ENCODE measurements at places on chromosomes 1 and 21.
A peak's percentile ranks its signal among the peaks of the same experiment; 100 is the strongest.

- DNase-seq, result peak; percentile 12
These were observed 200.0 kb downstream of the KCNK2 start for GRCh38 chr1:215282557-215282956.

GRCh38 chr1:75937034-75937433, 4.8 kb upstream of the ASB17 start:
- DNase-seq, result no peak

DNA sequence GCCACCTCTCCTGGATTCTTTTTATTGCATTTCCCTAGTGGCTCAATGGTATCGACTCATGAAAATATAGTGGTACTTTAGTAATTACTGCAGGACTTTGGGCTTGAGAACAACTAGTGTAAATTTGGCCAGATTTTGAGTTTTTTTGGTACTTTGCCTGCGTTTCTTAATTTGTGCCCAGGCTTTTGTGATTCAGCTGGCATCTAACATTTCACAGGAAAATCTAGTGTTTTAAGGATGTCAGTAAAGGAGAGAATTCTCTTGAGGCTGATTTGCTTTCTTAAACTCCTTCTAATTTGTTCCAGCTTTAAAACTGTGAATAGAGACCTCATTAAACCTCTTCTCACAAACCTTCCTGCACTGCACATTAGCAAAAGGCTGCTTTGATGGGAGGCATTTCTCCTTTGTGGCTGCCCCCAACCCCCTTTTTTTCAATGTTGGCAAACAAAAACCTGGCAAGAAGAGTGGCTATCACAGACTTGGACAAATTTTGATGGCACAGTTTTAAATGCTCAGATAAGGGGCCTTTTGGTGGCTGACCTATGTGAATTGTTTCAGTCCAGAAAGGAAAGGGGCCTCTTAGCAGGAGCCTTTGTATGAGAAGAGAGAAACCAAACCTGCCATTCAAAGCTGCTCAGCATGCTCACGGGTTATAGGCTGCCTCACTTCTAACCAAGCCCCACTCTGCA, 113.4 kb upstream of the RAVER2 start:
- DNase-seq, result no peak

GRCh38 chr1:39898191-39898590, 3.5 kb downstream of the MYCL start:
- DNase-seq, result no peak

GRCh38 chr21:44681861-44682579, at the start of gene KRTAP12-1:
Gene KRTAP12-1, minus strand, starts transcription at chr21:44682163. Its CDS starts 40 bp downstream, at chr21:44682123.
- no peak for DNase-seq

- no peak for DNase-seq
These were observed 1125.7 kb downstream of the BRINP3 start for GRCh38 chr1:189351960-189352359.

DNA sequence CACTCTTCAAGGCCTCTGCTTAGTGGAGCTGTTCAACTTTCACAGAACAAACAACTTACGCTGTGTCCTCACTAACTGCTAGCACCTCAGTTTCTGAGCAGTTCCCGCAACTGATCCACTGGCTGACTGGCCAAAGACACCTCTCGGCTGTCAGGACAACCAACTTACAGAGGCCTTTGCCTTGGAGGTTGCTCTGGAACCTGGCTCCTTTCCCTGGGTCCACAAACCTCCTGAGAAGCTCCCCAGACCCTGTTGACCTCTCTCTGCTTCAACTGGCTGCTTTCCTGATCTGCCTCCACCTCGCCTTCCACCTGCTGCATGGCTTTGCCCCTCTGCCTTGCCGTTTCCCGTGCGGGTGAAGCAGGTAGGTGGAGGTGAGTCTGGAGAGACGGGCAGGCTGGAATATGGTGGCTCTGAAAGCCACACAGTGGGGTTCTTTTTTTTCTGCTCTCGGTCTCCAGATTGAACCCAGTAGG, 13.0 kb downstream of the BTBD19 start:
- DNase-seq, result no peak

DNA sequence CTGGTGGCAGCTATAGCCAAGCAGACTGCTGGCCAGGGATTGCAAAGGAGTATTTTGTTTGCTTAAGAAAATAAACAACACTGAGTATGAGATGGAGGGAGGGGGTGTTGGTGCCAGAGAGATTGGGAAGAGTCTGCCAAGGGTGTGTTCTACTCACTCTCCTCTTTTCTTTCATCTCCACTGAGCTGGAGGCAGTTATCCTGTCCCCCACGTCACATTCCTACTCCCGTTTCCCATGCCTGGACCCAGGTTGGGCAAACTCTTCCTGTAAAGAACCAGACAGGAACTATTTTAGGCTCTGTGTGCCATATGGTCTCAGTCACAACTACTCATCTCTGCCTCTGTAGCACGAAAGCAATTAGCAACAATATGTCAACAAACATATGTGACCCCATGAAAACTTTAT, 1.4 kb upstream of the IL24 start:
- peak; percentile 62 for DNase-seq

DNA sequence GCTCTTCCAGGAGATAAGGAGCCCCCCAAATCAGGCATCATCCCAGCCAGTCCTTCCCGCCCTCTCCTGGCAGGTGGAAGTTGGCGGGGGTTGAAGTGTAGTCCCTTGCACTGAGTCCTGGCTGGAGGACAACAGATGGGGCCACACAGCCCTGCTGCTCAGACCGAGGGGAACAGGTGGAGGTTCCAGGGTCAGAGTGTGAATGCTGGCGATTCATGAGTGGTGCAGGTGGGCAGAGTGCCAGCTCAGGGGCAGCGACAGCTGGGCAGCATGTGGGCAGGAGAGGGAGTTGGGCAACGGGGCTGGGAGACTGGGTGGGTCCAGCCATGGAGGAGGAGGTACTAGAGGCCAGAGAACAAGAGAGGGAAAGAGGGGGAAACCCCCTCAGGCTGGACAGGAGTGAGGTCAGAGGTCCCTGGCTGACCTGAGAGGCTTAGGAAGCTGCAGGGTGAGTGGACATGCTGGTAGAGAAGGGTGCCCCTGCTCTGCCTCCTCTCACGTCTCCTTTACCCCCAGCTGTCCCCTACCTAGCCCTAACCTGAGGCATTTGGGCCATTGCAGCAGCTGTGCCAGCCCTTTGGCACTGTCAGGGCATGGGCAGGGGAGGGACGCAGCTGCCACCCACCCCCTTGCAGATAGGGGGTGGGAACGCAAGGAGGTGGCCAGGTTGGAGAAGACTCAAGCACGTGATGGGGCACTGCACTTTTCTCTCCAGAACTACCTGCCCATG, 11.3 kb upstream of the ADORA1 start:
- DNase-seq, result no peak

DNA sequence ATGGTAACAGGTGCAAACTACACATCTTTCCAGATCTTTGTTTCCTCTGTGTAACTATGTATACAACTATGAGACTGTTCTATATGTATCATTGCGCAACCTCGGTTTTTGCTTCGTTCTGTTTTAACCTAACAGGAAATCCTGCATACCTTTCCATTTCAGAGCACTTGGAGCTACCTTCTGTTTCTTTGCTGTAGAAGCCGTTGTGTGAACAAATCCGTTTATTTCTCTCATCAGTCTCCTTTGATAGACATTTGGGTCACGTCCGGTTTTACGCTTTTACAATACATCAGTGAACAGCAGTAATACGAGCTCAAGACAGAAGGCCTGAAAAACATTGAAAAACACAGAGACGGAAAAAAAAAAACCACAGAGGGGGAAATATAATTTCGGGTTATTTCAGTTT, 10.5 kb downstream of the ATP5IF1 start:
- DNase-seq, result no peak

GRCh38 chr1:85494904-85495266, 29.9 kb upstream of the DDAH1 start:
- no peak for DNase-seq

DNA sequence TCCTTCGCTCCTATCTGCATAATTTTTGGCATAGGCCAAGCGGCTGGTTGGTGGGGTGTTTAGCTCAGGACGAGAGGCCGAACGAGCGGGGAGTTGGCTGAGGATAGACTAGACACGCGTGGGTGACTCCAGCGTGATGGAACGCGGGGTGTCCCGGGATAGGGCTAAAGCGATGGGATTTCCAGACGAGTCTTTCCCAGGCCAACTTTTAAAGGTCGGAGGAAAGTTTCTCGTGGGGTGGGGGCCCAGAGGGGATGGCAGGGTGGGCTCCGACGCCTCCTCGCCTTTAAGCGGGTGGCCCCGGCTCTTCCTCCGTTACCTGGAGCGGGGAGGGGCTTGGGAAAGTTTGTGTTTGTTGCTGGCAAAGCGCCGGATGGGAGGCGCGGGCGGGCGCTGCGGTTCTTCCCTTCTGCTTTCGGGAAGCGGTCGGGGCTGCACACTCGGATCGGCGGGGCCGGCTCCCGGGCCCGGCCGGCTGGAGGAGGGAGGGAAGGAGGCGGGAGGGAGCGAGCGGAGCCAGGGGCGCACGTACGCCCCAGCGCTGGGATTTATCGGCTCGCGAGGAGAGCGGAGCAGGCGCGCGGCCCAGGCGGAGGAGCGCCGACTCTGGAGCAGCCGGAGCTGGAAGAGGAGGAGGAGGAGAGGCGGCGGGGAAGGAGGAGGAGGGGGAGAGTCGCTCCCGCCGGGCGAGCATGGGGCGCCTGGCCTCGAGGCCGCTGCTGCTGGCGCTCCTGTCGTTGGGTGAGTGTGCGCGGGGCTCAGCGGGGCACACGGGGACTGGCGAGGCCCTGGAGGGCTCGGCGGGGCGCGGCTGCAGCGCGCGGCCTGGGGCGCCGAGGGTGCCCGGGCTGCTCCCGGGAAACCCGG, at the start of gene PTGFRN:
PTGFRN (plus strand) TSS at position 405 of the 867 bp plus-strand sequence; CDS start at position 693, 288 bp downstream.
- DNase-seq, result peak; percentile 50

DNA sequence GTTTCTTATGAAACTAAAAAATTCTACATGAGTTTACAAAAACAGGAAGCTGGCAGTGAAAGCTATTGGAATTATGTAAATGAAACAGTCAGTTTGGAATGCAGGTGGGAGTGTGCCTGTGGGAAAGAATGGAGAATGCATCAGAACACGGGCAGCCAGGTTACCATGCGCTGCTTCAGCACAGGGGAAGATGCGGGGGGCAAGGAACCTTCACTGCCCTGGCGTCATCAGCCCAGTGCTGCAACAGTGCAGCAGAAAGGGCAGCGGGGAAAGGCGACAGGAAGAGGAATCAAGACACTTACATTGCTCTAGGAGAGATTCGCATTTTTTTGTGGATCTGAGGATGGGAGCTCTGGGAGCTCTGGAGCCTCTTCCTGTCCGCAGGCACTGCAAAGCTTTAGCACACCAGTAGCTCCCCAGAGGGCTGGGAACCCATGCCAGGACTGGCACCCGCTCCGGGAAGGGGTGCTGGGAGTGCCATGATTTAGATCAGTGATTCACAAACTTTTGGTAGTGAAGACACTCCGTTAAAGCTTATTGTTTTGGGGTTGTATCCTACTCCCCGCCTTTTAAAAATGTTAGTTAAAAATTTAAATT, 64.1 kb upstream of the WDR26 start:
- no peak for DNase-seq
